ENCODE measurements at places on chromosomes 2 and 18.

DNA sequence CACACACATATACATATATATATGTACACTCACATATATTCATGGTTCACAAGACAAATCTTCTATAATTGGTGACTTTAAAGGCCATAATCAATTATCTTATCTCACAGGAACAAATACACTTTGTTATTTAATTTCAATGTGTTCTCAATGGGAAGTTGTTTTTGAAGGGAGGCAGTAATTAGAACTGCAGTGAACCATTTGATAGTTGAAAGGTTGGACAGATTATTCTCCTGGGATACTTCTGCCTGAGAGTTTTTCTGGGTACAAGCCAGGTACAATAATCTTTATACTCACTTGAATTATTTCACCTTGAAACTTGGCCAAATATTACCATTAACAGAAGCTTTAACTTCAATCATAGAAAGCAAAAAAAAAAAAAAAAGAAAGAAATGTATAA, 546.6 kb upstream of the LRRTM4 start:
- DNase-seq = no peak

DNA sequence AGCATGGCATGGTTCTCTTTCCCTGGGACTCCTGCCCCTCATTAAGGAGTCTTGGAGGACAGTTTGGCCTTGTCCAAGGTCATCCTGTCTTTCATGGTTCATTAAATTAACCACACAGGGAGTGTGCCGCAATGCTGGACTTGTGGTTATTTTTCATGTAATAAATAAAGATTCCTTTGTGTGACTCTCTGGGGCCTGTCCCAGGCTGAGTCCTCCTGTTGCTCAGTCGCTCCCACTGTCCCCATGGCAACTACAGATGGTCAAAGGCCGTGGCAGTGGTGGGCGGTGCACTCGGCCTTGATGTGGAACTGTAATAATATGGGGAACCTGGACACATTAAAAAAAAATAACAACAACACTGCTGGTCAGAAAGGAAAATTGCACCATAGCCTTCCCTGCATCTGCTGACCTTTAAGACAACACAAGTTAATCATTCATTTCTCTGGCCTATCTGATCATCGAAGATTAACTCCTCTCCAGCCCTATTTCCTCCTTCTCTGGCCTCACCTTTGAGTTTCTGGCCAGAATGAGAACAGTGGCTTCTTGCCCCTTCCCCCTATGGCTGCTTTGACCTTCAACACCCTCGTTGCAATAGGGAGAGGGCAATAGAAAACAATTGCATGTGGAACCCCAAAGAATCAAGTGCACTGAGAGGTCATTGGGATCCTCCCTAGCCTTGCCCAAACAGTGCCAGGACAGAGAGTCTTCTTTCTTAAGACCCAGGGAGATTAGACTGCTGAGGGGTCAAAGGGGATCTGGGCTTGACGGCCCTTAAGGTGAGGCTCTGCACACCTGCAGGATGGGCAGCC, 44.7 kb downstream of the PSD4 start:
- DNase-seq = no peak

DNA sequence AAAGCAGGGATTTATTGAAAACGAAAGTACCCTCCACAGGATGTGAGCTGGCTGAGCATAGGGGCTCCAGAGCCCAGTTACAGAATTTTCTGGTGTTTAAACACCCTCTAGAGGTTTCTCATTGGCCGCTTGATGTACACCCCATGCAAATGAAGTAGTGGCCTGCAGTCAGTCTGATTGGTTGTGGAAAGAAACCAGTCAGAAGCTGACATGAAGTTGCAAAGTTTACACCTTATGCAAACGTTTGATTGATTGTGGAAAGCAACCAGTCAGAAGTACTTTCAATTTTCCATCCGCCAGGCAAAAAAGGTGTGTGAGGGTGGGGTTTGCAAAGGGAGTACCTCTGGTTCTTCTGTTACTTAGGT, 62.3 kb downstream of the VWA3B start:
- DNase-seq = peak; percentile 6

DNA sequence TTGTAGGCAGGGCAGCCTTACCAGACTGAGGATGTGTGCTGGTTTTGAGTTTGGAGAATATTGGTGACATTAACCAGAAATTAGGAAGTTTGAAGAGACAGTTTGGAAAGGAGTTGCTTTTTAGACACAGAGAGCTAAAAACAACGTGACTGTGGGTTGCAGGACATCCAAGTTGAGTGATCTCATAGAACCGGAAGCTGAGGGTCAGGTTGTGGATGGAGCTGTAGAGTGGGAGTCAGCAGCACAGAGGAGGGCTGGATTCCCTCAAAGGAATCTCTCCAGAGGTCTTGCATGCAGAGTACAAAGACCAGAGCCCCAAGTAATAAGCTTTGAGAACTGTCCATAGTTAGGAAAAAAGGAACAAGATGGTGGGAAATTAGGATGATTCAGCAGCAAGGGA, 9.3 kb downstream of the MAPRE3 start:
- no peak for DNase-seq

DNA sequence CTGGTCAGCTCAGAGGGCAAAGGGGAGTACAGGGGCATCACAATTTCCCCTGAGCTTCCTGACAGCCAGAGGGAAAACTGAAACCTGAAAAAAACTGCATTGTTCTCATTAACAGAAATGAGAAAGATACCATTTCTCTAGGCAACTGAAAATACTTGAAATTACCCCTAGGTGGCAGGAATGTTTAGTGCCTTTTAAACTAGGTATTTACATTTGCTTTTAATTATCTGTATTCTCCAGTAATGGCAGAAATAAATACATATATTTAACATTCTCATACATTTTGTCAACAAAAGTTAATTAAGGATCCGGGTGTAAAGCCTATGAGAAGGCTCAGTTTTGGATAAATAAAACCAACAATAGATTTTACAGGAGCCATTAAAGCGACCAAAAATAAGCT, 34.5 kb downstream of the RPL31 start:
- DNase-seq = peak; percentile 11

- DNase-seq = no peak
Observed at GRCh38 chr2:220586980-220587530, 959.6 kb downstream of the SLC4A3 start.

DNA sequence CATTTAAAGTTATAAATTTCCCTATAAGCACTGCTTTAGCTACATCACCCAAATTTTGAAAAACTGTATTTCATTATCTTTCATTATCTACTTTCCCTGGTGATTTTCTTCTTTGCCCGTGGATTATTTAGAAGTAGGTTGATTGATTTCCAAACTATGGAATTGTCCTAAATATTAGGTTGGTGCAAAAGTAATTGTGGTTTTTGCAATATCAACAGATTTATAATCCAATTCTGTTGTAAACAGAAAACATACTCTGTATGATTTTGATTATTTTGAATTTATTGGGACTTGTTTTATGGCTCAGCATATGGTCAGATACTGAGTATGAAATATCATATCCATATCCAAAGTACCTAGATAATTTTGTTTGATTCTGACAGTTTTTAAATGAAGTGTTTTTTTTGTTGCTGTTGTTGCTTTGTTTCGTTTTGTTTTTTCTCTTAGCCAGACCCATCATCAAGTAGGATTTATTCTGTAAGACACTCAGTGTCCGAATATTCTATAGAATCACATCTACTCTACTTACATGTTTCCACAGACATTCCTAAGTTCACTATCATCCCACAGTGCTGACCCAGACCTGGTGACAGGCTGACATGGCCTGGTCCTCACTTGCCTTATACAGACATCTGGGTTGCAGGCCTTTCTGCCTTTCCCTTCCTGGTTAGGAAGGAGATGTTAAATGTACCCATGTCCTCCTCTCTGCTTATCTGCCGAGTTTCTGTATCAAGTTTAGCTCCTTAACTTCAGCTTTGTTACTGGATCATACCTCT, 2.1 kb upstream of the TRABD2A start:
- no peak for DNase-seq

GRCh38 chr18:64713284-64713683, 564.4 kb upstream of the LINC00305 start:
- no peak for DNase-seq

DNA sequence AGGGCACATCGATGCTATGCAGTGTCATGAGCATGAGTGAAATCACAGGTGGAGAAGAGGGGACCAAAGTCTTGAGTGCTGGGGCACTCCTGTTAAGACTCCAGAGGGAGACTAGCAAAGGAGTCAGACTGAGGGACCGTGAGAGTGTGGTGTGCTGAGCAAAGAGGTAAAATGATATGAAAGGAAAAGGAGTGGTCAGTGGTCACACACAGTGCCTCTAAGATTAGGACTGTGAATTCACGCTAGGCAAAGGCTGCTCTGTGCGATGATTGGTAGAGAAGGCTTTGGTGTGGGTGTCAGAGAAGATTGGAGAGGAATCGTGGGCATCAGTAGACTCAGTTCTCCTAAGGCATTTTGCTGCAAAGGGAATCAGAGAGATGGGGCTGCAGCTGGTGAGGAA, 12.8 kb downstream of the SOCS6 start:
- DNase-seq = no peak

GRCh38 chr2:234476766-234477165, 20.1 kb downstream of the ARL4C start:
- no peak for DNase-seq

GRCh38 chr2:69932596-69932922, 17.6 kb downstream of the MXD1 start:
- peak; percentile 47 for DNase-seq

GRCh38 chr2:168272225-168272624, 24.8 kb upstream of the STK39 start:
- DNase-seq = no peak

DNA sequence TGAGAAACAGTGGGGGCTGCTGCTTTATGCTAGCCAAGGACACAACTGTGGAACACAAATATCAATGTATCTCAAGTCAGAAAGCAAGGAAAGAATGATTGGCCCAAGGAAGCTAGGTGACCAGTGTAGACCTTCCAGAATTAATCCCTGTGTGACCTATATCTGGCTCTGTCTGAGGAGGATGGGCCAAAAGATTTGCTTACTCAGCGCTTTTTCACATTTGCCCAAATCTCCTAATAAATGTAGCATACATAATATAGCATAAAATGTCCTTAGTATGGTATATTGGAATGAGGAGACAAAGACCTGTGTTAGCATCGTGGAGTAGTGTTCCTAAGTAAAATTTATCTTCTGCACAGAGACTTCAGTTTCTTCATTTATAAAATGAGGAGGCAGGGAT, 66.7 kb upstream of the NT5C1B start:
- DNase-seq = no peak

DNA sequence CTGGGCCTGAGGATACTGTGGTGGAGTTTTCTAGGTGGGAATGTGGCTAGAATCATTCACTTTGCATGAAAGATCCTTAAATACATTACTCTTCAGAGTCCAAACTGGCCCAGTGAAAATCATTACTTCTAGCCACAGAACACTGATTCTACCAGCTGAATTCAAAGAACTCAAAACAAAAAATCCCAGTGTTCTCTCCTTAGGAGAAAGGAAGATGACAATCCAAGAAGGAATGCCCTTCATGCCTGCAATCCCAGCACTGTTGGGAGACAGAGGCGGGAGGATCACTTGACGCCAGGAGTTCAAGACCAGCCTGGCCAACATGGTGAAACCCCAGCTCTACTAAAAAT, 35.2 kb downstream of the FAM228A start:
- DNase-seq = no peak

- no peak for DNase-seq
Observed at GRCh38 chr2:136253288-136254004, 135.5 kb upstream of the CXCR4 start.

GRCh38 chr18:50194631-50195532, at the start of gene MYO5B:
Gene MYO5B (minus strand): TSS chr18:50195147. CDS start chr18:50194793, 354 bp downstream.
- DNase-seq = peak; percentile 18

DNA sequence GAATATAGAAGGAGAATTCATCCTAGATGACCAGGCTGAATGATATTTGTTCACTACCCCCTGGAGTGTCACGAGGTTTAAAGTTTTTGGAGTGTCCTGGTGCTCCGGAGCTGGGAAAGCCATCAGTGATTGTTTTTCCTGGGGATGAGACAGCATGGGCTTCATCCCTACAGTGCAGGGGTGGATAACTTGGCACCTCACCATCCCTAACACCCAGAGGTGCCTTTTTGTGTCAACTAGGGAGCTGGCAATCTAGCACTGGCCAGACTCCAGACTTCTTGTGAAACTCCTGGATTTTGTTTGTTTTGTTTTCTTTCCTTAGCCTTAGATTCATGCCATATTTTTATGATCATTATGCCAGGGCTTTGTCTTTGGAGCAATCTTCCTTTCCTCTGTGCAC, 164.8 kb downstream of the PRKCE start:
- DNase-seq = no peak

DNA sequence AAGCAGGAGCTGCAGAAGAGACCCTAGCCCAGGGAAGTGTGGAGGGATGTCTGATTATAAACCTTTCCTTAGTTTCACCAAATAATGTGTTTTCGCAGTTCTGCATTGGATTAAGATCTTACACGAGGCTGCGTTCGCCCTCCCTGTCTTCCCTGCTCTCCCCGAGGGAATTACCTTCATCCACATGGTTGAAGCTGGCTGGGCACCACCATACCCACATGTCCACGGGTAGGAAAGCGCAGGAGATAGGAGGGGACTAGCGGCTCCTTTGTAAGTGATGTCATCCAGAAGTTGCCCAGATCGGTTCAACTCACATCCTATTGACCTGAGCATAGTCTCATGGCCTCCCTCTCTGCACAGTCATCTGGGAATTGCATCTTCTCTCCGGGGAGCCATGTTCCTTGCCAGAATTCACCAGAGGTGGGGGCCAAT, 1.1 kb downstream of the TTL start:
- peak; percentile 22 for DNase-seq

DNA sequence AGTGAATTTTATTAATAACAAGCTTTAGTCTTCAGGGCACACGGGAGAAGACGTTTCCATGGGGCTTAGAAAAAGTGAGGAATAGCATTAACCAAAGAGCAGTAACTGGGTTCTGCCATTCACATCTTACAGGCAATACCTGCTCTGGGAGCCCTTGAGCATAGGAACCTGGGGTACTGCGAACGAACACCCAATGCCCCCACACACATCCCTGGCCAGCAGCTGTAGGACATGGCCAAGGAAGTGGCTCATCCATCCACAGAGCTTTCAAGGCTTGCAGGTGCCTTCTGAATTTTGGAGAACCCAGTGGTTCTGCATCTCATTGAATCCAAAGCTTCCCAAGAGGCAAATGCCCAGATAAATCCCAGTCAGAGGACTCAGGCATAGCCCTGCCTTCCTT, 152.2 kb downstream of the MYT1L start:
- no peak for DNase-seq

GRCh38 chr2:27489118-27489497, 435 bp downstream of the IFT172 start:
- no peak for DNase-seq

GRCh38 chr18:44409515-44409914, 271.2 kb upstream of the SETBP1 start:
- DNase-seq = no peak

- peak; percentile 87 for DNase-seq
Observed at GRCh38 chr2:7773362-7774360, 856.4 kb downstream of the RNF144A start.

DNA sequence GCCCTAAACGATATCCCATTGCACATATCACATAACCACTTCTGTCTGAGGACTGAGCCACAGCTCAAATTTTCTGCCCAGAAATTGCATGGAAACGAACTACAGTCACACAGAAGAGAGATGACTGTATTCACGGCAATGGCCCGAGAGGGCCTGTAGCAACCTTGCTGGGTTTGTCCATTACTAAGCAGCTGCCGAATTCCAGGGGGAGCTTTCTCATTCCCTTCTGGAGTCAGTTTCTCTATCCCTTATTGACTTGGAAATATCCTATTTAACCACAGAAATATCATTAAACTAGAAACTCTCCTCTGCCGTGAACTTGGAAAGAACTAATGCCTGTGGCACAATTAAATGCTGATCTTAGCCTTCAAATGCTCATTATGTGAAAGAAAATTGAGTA, 183.9 kb downstream of the DNER start:
- DNase-seq = no peak

Measured in activated CD4-positive, alpha-beta T cell treated with anti-CD3 and anti-CD28 coated beads, Interleukin-2, Interleukin-4, amounts not matched to agents 100 ng/mL and 50 ng/mL, durations not matched to agents 16 hours and 8 hours (primary cell).